ENCODE measurements at places on chromosomes 12 and 14.

- no peak overlapping the region for H3K27ac ChIP-seq
- 0 out of 2 replicates have a peak, but pooled peaks cover 2% of the 10 kb centered on the region for H3K4me1 ChIP-seq
- no peaks in the 10 kb centered on the region for H3K36me3 ChIP-seq
- no peaks in the 10 kb centered on the region for H3K27me3 ChIP-seq
- no peak overlapping the region for H3K4me3 ChIP-seq
These were observed 17.8 kb downstream of the ACSS3 start for GRCh38 chr12:81095501-81096232.

- H3K36me3 ChIP-seq = no peaks in the 10 kb centered on the region
- H3K4me1 ChIP-seq = no peaks in the 10 kb centered on the region
- no peak overlapping the region for H3K4me3 ChIP-seq
- no peaks in the 10 kb centered on the region for H3K27me3 ChIP-seq
These were observed 365.7 kb downstream of the LRIG3 start for GRCh38 chr12:58554522-58555157.

DNA sequence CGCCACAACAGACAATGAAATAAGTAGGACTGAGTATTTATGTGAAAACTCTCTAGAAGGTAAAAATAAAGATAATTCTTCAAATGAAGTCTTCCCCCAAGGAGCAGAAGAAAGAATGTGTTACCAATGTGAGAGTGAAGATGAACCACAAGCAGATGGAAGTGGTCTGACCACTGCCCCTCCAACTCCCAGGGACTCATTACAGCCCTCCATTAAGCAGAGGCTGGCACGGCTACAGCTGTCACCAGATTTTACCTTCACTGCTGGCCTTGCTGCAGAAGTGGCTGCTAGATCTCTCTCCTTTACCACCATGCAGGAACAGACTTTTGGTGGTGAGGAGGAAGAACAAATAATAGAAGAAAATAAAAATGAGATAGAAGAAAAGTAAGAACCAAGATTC is 82.7 kb downstream of the VEZT start:
- no peak overlapping the region for H3K27ac ChIP-seq
- peaks cover 19% of the 10 kb centered on the region for H3K36me3 ChIP-seq
- H3K4me3 ChIP-seq = no peak overlapping the region
- no peak for DNase-seq

GRCh38 chr14:63974176-63974575 is 121.4 kb downstream of the SYNE2 start:
- no peaks in the 10 kb centered on the region for H3K27me3 ChIP-seq
- no peak for DNase-seq
- H3K36me3 ChIP-seq = peaks cover 20% of the 10 kb centered on the region
- H3K27ac ChIP-seq = no peak overlapping the region
- H3K4me1 ChIP-seq = no peaks in the 10 kb centered on the region

DNA sequence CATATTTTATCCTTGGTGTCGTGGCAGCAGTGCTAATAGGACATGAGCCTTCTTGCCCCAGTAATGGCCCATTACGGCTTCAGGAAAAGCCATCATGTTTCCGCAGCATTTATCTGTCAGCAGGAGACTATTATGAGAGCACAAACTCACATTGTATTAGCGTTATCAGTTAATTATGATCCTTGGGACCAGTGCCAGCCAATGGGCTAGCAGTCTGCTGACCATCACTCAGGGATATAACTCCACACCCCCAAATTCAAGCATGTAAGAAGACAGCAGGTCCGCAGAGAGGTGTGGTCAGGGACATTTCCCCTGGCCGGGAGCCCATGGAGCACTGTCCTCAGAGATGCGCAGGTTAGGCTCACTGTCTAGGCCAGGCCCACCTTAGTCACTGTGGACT is 4.9 kb upstream of the ESRRB start:
- peaks cover 5% of the 10 kb centered on the region for H3K4me1 ChIP-seq
- no peak overlapping the region for H3K4me3 ChIP-seq
- H3K27ac ChIP-seq = no peak overlapping the region
- DNase-seq = no peak
- peaks cover 41% of the 10 kb centered on the region for H3K27me3 ChIP-seq
- no peaks in the 10 kb centered on the region for H3K36me3 ChIP-seq

GRCh38 chr12:109302358-109302757 is 6.7 kb downstream of the FOXN4 start:
- no peak overlapping the region for H3K4me3 ChIP-seq
- H3K27ac ChIP-seq = no peak overlapping the region
- peaks cover 15% of the 10 kb centered on the region for H3K27me3 ChIP-seq
- no peak for DNase-seq
- H3K36me3 ChIP-seq = no peaks in the 10 kb centered on the region

DNA sequence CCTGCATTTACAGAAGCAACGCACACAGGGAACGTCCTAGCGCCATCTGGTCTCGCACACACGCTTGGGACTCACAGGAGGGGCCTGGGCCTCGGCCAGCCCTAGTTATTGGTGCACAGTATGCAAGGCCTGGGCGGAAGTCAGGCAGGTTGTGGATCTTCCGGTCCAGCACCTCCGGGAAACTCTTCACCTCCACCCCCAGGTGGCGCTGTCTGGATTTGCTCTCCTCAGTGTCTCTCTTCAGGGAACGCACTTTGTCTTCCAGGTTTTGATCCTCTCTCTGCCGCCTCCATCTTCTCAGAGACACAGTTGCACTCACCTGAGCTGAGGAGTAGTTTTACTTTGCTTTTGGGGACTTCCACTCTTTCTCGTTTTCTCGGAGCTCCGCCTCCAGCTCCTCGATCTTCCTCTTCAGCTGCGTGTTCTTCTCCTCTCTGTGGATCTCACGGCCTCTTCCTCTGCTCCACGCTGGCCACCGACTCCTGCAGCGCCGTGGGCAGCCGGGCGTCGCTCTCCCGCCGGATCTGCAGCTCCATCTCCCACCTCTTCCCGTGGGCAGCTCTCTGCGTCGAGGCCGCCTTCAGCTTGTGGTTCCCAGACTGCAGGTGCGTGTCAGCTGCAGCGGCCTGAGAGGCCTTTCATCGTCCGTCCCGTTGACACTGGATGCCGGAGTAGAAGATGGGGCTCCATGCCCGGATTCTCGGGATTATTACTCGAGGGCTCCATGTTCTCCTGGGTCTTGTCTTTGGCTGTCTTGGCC is 933.8 kb downstream of the TMEM121 start:
- peak; percentile 10 for DNase-seq
- no peak overlapping the region for H3K4me3 ChIP-seq
- no peak overlapping the region for H3K27ac ChIP-seq
- H3K27me3 ChIP-seq = peaks cover 6% of the 10 kb centered on the region
- peaks cover 59% of the 10 kb centered on the region for H3K36me3 ChIP-seq

DNA sequence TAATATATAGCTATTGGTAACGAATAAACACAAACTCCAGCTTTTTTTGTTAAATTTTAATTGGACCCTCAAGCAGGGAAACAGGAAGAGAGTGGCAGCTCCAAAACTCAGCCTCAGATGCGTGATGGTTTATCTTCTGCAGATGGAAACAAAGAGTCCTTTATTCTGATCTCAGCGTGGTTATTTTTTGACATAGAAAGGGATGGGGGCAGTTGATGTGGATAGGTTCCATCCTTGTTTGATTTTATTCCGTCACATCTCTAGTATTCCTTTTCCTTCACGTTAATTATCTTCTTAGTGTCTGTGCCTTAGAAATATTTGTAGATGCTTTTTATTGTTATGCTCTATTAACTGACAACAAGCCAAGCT is 447.6 kb upstream of the SEL1L start:
- H3K36me3 ChIP-seq = no peaks in the 10 kb centered on the region
- H3K4me3 ChIP-seq = no peak overlapping the region
- no peak for DNase-seq
- H3K4me1 ChIP-seq = no peaks in the 10 kb centered on the region

- H3K4me1 ChIP-seq = peaks cover 7% of the 10 kb centered on the region
- DNase-seq = no peak
- no peak overlapping the region for H3K4me3 ChIP-seq
- H3K27ac ChIP-seq = no peak overlapping the region
- H3K36me3 ChIP-seq = no peaks in the 10 kb centered on the region
- no peaks in the 10 kb centered on the region for H3K27me3 ChIP-seq
These were observed 3.4 kb upstream of the RNASE8 start for GRCh38 chr14:21054123-21054767.

GRCh38 chr14:23514644-23514957 is 37.0 kb downstream of the ZFHX2 start:
- H3K27me3 ChIP-seq = peaks cover 47% of the 10 kb centered on the region
- no peak overlapping the region for H3K27ac ChIP-seq
- DNase-seq = no peak

GRCh38 chr14:22614240-22614799 is 16.2 kb downstream of the ABHD4 start:
- H3K4me1 ChIP-seq = peaks cover 11% of the 10 kb centered on the region
- 0 out of 2 replicates have a peak overlapping the region, but pooled peaks have one; percentile 37 for H3K27ac ChIP-seq
- H3K36me3 ChIP-seq = peaks cover 17% of the 10 kb centered on the region
- H3K4me3 ChIP-seq = no peak overlapping the region

GRCh38 chr14:49977126-49977841 is 84.4 kb downstream of the ARF6 start:
- no peak overlapping the region for H3K27ac ChIP-seq
- H3K4me1 ChIP-seq = peaks cover 6% of the 10 kb centered on the region
- H3K4me3 ChIP-seq = no peak overlapping the region
- H3K27me3 ChIP-seq = no peaks in the 10 kb centered on the region
- H3K36me3 ChIP-seq = no peaks in the 10 kb centered on the region

- peaks cover 2% of the 10 kb centered on the region for H3K27me3 ChIP-seq
- H3K27ac ChIP-seq = peak overlapping the region; percentile 69
- peaks cover 51% of the 10 kb centered on the region for H3K4me1 ChIP-seq
These were observed 751 bp downstream of the GDF11 start for GRCh38 chr12:55743406-55744339.

DNA sequence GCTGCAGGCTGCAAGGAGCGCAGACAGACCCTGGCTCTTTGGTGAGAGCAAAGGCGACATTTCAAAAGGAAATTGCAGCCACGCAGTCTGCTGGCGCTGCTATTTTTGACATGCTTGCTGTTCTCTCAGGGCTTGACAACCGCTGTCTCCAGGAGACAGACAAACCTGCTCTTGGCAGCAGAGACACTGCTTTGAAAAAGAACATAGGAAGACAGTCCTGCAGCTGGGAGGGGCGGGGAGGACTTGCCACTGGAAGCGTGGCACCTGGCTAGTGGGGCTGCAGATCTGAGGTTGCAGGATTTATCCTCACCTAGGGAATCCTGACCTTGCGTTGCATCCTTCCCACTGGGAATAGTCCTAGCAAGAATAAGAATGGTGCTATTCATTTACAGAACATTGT is 91.8 kb upstream of the KCNA1 start:
- peaks cover 9% of the 10 kb centered on the region for H3K4me1 ChIP-seq
- peaks cover 21% of the 10 kb centered on the region for H3K27me3 ChIP-seq
- no peaks in the 10 kb centered on the region for H3K36me3 ChIP-seq
- H3K27ac ChIP-seq = no peak overlapping the region

All from WTC11 (cell line).